ENCODE measurements at places on chromosomes 5 and 9.

GRCh38 chr5:127612441-127613141 is 36.3 kb upstream of the CTXN3 start:
- no peak for DNase-seq

GRCh38 chr9:19527663-19528062 is 118.9 kb downstream of the ACER2 start:
- DNase-seq, result no peak

DNA sequence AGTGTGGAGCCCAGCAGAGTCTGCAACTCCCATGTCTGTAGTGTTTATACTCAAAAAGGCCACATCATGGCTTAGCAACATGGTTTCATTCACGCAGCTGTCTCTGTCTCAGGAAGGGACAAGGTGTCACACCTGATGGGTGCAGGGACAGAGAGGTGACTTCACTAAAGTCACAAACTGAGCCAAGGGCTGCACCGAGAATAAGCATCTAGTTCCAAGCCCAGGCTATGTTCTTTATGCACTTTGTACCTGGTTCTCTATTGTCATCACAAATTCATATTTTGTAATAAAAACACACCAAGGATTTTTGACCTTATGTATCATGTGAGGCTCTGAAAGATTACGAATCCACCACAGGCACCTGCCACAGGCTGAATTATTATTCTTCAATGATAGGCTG is 64.9 kb upstream of the STK32A start:
- no peak for DNase-seq

DNA sequence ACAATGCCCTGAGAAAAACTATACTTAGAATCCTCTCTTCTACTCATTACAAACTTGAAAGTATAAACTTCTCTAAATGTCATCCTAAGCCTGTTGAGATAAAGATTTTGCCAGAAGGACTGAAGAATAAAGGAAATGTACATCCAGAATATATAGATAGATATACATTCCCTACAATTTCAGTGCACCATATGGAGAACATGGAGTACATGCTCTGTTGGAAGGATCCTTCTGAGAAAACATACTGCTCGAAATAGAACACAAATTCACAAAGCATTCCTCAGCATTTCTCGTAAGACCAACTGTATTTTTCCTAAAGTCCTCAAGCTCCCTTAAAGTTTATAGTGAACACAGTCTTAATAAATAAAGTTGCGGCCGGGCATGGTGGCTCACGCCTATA is 69.7 kb upstream of the RASA1 start:
- DNase-seq, result no peak

GRCh38 chr9:125649315-125649714 is 57.7 kb downstream of the MAPKAP1 start:
- DNase-seq, result no peak

GRCh38 chr9:70772601-70773000 is 348.8 kb downstream of the TRPM3 start:
- no peak for DNase-seq

GRCh38 chr9:38689678-38690077 is 30.3 kb downstream of the FAM240B start:
- no peak for DNase-seq

DNA sequence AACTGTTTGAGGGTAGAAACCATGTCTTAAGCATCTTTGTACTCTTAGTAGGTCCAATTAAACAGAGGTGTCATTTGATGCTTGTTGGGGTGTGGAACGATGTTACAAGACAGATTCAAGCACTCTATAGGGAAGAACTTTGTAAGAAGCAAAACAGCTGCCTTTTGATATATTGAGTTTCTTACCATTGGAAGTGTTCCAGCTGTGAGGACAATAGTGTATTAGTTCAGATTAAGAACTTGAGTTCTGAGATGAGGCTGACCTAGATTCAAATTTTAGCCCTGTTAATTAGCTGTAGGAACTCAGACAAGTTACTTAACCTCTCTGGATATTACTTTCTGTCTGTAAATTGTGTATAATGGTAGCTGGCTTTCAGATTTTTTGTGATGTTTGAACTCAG is 19.6 kb upstream of the ZNF462 start:
- DNase-seq, result no peak

DNA sequence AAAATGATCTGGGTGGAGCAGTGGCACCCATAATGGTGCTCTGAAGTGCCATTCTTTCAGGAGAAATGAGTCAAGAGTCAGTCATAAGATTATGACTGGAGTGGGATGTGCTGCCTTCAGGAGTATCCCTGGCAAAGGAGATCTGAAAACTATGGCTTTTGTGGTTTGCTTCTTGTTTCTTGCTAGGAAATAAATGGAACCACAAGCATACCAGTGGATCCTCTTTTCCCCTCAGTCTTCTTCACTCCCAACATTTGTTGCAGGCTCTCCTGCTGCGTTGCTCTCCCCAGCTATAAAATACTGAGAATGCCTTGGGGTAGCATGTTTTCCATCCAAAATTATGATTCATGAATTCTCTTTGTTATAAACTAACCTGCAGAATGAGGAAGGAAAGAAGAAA is 199.1 kb downstream of the NNT start:
- no peak for DNase-seq

DNA sequence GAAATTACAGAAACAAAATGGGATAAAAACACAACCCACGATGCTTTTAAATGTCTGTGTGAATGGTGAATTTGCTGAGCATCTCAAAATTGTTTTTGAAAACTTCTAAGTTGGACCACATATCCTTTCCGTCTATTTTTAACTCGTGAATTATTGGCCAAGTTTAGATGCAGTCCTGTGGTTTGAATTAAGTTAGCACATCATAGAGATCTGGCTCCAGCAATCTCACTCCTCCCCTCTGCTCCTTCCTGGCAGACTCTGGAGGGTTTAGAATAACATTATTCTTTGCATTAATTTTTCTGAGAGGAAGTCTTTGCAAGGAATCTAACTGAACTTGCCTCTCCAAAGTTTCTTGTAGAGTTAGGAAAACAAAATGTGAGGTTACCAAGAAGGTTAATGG is 14.5 kb upstream of the ANKRD55 start:
- DNase-seq, result no peak

DNA sequence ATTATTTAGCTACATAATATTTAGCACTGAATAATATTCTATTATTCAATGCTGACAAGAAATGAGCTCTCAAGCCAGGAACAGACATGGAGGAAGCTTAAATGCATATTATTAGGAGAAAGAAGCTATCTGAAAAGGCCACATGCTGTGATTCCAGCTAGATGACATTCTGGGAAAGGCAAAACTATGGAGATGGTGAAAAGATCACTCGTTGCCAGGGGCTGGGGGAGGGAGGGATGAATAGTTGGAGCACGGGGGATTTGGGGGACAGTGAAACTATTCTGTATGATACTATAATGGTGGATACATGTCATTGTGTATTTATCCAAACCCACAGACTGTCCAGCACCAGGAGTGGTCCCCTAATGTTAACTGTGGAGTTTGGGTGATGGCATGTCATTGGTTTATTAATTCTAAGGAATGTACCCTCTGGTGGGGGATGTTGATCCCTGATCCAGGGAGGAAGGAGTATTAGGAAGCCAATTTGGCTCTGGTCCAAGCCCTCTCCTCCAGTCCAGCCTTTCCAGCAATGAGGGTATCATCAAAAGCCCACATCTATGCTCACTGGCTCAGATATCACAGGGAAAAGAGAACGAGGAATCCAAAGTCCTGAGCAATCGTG is 162.5 kb downstream of the COL23A1 start:
- DNase-seq, result no peak

GRCh38 chr5:132749506-132749905 is 2.3 kb downstream of the CCNI2 start:
- no peak for DNase-seq

DNA sequence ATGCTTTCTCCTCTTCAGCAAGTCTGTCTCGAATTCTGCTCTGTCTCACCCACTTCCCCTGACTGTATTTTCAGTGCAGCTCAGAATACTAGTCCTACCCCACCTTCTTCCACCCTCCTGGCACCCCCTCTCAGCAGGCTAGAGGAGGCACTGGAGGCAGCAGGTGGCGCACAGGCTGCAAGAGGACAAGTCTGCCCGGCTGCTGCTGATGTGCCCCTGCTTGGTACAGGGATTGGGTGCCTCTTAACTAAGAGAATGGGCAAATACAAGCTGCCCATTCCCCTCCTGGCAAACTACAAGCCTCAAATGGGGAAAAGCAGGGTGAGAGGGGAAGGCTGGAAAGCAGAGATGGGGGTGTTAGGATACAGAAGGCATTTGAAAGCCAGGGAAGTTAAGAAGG is 5.1 kb downstream of the TLN1 start:
- no peak for DNase-seq

GRCh38 chr5:139094154-139095131 is 103.7 kb downstream of the SIL1 start:
- no peak for DNase-seq

- DNase-seq, result no peak
Observed at GRCh38 chr5:122772446-122772845, 2.4 kb upstream of the SNX2 start.

DNA sequence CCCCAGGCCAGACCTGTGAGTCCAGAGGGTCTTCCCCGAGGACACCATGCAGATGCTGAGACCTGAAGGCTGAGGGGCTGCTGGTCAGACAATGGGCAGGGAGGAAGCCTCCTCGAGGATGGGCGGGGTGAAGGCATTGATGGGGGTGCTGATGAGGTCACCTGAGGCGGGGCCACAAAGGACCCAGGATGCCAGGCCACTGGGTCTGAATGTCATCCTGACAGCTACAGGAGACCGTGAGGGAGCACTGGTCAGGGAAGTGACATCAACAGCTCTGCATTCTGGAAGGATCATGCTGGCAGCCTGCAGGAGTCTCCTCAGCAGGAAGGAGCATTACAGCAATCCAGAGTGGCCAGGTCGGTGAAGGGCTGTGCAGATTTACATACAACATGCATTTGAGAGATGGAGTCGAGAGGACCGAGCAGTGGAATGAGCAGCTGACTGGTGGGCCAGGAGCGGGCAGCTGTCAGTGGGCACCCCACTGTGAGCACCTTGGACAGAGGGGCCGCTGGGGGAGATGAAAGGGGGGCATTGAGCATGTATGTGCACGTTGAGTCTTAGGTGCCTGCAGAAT is 77.7 kb upstream of the ADAMTS2 start:
- no peak for DNase-seq

DNA sequence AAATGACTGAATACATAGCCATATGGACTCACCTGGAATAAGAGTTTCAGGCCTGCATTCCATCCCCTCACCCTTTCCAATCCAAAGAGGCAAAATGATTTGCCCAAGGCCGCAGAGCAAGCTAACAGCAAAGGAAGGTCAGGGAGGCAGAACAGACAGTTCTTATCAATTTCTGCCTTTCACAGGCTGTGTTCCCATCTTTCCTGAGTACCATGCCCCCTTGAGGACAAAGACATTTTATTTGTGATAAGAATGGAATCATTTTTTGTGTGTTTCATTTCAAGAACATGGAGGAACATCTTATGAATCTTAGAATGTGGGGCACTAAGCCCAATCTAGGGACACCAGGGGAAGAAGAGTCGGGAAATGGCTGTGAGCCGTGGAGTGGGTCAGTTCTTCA is 13.9 kb downstream of the LHFPL2 start:
- no peak for DNase-seq

DNA sequence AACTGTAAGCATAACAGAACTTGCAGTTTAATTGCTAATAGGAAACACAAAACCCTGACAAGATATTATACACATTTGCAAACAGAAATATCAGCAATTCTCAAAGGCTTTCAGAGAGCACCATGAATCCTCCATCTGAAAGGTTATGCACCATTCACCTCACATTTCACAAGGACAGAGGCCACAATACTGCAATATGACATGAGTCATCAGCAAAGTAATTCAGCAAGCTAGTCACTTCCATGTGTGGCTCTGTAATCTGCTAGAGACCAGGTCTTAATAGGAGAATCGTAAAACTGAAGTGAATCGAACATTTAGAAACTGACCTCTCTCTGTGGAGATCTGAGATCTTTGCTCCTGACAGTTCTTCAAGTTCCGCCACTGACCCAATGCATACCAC is 28.3 kb downstream of the IARS1 start:
- DNase-seq, result no peak

- no peak for DNase-seq
Observed at GRCh38 chr5:80119372-80119771, 84.2 kb downstream of the THBS4 start.

DNA sequence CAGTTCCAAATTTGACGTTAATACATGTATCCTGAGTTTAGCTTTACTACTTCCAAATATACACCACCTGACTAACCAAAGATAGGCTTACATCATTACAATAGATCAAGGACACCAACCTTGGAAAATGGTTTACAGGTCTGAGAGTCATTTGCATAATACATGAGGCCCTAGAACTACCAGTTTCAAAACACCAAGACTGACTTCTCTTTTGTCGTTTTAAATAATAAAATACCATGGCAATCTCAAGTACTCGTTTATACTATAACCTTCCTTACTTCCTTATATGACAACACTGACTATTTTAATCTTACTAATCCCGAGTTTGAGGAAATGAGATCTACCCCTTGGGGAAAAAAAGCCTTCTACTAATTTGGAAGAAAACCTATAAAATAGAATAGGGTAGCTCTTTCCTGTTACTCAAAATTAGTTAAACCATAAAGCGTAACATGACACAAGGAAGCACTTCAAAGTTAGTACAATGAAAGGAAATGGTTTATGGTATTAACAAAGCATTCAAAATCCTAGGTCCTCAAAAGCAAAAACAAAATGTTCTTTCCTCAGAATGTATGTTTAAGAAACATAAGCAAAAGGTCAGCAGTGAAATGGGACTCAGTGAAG is 42.1 kb downstream of the UBQLN1 start:
- DNase-seq, result no peak

DNA sequence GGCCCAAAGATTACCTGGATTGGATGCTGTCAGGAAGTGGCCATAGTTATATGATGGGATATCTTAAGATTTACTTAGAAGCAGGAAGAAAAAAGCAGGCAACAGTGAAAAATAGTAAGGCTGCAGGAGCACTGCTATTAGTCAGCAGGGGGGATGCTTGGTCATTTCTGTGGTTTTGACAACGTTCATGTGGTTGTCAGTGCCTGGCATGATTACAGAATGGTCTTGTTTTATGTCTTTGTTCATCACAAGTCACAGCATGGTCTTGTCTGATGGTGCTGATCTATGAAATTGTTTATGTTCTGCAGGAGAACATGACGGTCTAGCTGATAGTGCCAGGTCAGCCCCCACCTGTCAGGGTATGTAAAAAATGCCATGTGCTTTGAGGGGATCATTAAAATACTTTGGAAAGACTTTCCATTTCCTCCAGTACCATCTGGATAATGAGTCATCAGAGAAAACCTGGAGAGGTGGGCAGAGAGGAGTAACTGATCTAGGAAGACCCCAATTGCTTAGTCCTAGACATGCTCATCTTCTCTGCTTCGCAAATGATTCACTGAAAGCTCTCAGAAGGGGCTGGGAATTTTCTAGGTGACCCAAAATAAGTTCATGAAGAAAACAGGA is 48.5 kb downstream of the PLGRKT start:
- no peak for DNase-seq

DNA sequence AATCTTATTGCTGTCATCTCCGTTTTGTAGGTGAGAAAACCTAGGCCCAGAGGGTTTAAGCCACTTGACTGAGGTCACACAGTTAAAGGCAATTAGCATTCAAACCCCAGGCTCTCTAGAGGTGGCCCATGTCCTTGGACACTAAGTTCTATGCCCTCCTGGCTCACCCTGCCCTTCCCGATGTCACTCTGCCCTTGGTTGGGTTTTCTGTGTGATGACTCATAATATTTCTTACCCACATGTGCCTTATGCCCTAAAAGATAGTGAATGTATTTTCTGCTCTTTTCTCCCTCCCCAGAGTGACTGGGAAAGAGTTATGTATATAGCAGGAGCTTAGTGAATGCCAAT is 174.5 kb upstream of the PITX1 start:
- no peak for DNase-seq

GRCh38 chr9:18404434-18405029 is 69.4 kb upstream of the ADAMTSL1 start:
- DNase-seq, result no peak

GRCh38 chr5:35009657-35010056 is 38.1 kb downstream of the AGXT2 start:
- DNase-seq, result no peak

All from GM12891 (cell line).